ENCODE measurements at places on chromosomes 2 and 18.

- H3K27ac ChIP-seq, result no peak overlapping the region
- no peak overlapping the region for H3K4me3 ChIP-seq
- ATAC-seq, result peak; percentile 24
- no peaks in the 10 kb centered on the region for H3K27me3 ChIP-seq
These were observed 198.3 kb upstream of the CNTNAP5 start for GRCh38 chr2:123826729-123827271.

GRCh38 chr2:216371721-216372702 is at the start of gene MARCHF4:
TSS of gene MARCHF4 (minus strand) at chr2:216372483. CDS start at chr2:216370260, 2,223 bp downstream.
- H3K4me3 ChIP-seq, result no peak within 1 kb of the TSS
- no peaks in the 10 kb centered on the region for H3K36me3 ChIP-seq
- ATAC-seq, result no peak
- H3K27me3 ChIP-seq, result peaks cover 85% of the 10 kb centered on the region
- H3K27ac ChIP-seq, result no peak within 1 kb of the TSS
- H3K4me1 ChIP-seq, result peaks cover 14% of the 10 kb centered on the region

GRCh38 chr2:237488901-237489860 is 2.1 kb downstream of the MLPH start:
- H3K27ac ChIP-seq, result no peak overlapping the region
- no peaks in the 10 kb centered on the region for H3K4me1 ChIP-seq
- H3K27me3 ChIP-seq, result peaks cover 69% of the 10 kb centered on the region
- no peak for ATAC-seq

- no peaks in the 10 kb centered on the region for H3K27me3 ChIP-seq
- H3K4me1 ChIP-seq, result peaks cover 14% of the 10 kb centered on the region
- no peak for ATAC-seq
- peaks cover 81% of the 10 kb centered on the region for H3K36me3 ChIP-seq
- no peak overlapping the region for H3K4me3 ChIP-seq
These were observed 22.2 kb downstream of the XRCC5 start for GRCh38 chr2:216131175-216131926.

- no peak for ATAC-seq
- peak overlapping the region; percentile 46 for H3K27ac ChIP-seq
- peak overlapping the region; percentile 50 for H3K4me3 ChIP-seq
- peaks cover 71% of the 10 kb centered on the region for H3K36me3 ChIP-seq
- peaks cover 87% of the 10 kb centered on the region for H3K4me1 ChIP-seq
These were observed 280.5 kb downstream of the TCF4 start for GRCh38 chr18:55307505-55307904.

DNA sequence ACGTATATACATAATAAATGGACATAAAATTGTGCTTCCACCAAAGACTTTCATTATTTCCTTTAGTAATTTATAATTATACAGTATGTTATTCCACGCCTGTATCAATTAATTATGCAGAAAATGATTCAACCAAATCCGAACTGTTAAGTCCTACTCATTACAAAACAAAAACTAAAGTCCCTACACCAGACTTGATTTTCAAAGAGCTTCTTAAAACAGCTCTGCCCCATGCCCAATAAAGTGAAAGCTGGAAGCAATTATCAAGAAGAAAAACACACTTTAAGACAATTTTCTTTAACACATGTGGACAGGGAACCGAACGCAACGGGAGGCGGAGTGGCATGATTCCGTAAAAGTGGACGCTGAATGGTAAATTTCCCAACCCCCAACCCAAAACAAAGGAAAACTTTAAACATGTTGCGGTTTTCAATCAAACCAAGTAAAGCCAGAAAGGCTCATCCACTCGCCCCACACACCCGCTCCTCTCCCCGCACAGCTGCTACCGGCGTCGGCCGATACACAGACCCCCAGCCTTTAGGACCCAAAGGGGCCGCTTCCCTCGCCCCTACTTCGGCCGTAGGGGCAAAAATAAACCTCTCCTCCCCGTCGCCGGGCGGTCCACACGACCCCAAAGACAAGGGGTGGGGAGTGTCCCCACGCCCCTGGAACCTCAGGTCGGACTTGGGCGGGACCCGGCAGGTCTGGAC is 705 bp downstream of the YES1 start:
- no peak for ATAC-seq
- H3K27ac ChIP-seq, result no peak overlapping the region
- peak overlapping the region; percentile 66 for H3K4me3 ChIP-seq
- peaks cover 73% of the 10 kb centered on the region for H3K27me3 ChIP-seq
